ENCODE measurements at places on chromosomes 16 and 17.

DNA sequence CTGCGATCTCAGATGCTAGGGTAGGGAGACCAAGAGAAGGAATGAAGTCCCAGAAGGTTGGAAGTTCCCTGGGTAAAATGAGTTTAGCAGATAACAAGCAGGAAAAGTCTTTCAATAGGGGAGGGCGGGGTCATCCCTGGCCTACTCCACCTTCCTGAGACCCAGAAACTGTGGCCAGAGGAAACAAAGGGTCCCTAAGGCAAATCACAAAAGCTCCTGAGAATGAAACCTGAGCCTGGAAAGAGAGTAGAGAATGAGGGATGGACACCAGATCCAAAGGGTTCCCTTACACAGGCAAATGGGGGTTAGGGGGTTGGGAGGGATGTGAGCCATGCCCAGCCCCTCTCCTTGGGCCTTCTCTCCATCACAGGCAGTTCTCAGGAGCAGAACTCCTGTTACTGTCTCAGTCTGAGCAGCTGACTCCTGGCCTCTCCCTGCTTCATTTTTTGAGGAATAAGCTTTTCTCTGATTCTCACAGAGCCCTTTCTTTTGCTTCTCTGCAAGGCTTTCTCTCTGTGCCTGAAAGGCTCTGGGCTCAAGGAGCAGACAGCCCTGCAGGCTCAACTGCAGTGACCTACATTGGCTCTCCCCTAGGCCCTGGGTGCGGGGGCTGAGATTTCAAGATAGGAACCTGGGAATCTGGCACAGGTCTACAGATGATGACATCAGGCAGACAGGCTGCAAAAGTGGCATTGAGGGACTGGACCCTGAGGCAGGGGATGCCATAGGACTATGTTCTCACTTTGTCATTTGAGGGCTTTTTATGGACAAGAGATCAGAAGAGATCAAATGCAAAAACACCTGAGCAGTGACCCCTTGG, 9.8 kb upstream of the NR1D1 start:
- peaks cover 99% of the 10 kb centered on the region for H3K4me1 ChIP-seq
- no peaks in the 10 kb centered on the region for H3K27me3 ChIP-seq
- H3K36me3 ChIP-seq, result no peaks in the 10 kb centered on the region
- H3K27ac ChIP-seq, result peak overlapping the region; percentile 86
- no peak for DNase-seq
- H3K4me3 ChIP-seq, result no peak overlapping the region

GRCh38 chr17:76905836-76906235, 37.6 kb downstream of the MGAT5B start:
- no peaks in the 10 kb centered on the region for H3K36me3 ChIP-seq
- no peak for DNase-seq
- H3K4me3 ChIP-seq, result no peak overlapping the region
- peaks cover 5% of the 10 kb centered on the region for H3K4me1 ChIP-seq
- H3K27me3 ChIP-seq, result peaks cover 54% of the 10 kb centered on the region

DNA sequence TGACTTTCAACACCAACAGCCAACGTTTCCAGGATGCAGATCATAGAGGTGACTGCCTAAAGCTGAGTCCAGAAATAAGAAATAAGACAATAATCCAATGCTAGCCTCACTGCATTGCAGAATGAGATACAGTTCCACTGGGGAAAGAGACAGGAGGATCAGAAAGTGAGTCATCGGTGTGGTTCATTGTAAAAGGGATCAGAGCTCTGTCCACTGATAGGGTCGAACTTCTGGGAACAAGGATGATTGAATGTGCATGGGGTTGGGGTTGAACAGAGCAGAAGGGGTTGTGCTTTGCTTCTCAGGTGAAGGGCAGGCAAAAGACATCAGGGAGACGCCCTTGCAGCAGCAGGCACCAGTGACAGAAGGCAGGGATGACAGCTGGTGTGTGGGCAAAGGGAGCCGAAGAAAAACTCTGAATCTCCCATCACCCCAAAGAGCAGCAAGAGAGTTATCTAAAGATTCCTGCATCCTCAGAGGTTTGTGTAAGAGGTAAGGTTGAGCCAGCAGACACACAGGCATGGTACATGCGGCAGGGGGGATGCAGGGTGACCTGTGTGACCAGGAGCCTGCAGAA, 16.4 kb downstream of the CLEC10A start:
- H3K27ac ChIP-seq, result no peak overlapping the region
- H3K27me3 ChIP-seq, result no peaks in the 10 kb centered on the region
- no peak overlapping the region for H3K4me3 ChIP-seq
- H3K36me3 ChIP-seq, result no peaks in the 10 kb centered on the region
- H3K4me1 ChIP-seq, result peaks cover 35% of the 10 kb centered on the region
- DNase-seq, result no peak

GRCh38 chr17:66843627-66844026, 8.7 kb downstream of the CACNG5 start:
- no peaks in the 10 kb centered on the region for H3K36me3 ChIP-seq
- no peak overlapping the region for H3K27ac ChIP-seq
- H3K4me3 ChIP-seq, result no peak overlapping the region

DNA sequence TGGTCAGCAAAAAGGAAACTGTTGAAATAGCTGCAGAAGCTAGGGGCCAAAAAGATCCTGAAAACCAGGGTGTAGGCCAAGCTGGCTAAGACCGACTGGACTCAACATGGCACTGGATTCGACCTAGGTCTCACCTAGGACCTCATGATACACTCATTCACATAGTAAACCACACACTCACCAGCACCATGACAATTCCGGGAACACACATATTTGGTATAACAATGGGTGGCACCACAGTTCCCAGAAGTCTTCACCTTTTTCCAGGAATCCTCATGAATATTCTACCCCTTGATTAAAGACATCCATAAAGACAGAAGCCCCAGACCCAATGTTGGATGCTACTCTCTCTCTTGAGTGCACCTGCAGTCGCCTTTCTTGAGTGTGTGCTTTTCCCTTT, 460.1 kb downstream of the TMEM114 start:
- DNase-seq, result no peak
- H3K27me3 ChIP-seq, result no peaks in the 10 kb centered on the region
- no peaks in the 10 kb centered on the region for H3K36me3 ChIP-seq
- H3K27ac ChIP-seq, result no peak overlapping the region
